ENCODE measurements at places on chromosomes 3 and 15.
A peak's percentile ranks its signal among the peaks of the same experiment; 100 is the strongest.

DNA sequence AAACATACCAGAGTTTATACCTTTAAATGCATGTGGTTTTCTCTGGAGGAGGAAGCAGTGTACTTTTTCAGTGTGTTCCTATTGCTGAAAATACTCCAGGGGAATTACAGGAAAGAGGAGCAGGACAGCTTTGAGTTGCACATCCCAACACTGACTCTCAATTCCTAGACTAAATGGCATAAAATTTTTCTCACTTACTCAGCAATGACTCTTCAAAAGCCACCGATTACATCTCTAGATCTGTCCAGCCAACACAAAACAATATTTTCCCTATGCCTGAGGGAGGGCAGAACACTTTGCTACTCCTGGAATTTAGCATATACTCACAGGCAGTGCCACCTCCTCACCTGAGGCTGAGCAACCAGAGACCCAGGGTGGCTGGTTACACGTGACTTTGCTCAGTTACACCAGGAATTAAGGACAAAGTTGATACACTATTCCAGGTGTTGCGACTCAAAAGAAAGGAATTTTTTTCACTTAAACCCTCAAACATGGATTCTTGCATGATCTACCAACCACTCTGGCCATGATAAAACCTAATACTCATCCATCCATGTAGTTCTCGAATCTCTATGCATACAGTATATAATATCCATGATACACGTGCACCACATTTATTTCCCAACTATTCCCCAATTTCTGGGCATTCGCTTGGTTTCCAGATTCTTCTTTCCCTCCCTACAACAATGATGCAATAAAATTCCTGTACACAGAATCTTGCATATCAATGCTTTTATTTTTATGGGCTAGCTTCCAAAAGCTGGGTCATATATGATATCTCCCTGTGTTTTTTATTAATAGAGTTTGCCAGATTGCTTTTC lies 194.6 kb downstream of the THRB start:
- no peaks in the 10 kb centered on the region for H3K4me1 ChIP-seq
- H3K36me3 ChIP-seq, result no peaks in the 10 kb centered on the region
- H3K4me3 ChIP-seq, result no peak overlapping the region
- H3K27ac ChIP-seq, result no peak overlapping the region
- no peak for DNase-seq

DNA sequence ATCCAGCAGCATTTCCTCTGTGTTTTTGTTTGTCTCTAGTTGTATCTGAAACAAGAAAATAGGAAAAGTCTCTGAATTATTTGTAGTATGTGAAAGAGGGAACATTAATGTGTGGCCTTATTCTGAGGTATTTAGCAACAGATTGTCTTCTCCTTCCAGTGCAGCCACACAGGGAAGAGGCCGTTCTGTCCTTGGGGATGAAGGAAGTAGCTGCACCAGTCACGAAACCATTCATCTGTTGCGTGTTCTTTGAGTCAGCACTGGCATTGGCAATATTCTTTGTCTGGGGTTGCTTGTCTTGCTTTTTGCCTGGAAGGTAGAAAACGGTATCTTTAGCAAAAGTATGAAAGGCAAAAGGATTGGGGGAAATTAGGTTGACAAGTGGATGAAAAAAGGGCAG lies 91.6 kb downstream of the CDIN1 start:
- no peak for DNase-seq
- no peaks in the 10 kb centered on the region for H3K36me3 ChIP-seq

GRCh38 chr15:82030176-82030575 lies 15.6 kb downstream of the MEX3B start:
- H3K4me3 ChIP-seq, result no peak overlapping the region
- DNase-seq, result no peak
- H3K36me3 ChIP-seq, result peaks cover 4% of the 10 kb centered on the region
- H3K27me3 ChIP-seq, result no peaks in the 10 kb centered on the region
- no peak overlapping the region for H3K27ac ChIP-seq

DNA sequence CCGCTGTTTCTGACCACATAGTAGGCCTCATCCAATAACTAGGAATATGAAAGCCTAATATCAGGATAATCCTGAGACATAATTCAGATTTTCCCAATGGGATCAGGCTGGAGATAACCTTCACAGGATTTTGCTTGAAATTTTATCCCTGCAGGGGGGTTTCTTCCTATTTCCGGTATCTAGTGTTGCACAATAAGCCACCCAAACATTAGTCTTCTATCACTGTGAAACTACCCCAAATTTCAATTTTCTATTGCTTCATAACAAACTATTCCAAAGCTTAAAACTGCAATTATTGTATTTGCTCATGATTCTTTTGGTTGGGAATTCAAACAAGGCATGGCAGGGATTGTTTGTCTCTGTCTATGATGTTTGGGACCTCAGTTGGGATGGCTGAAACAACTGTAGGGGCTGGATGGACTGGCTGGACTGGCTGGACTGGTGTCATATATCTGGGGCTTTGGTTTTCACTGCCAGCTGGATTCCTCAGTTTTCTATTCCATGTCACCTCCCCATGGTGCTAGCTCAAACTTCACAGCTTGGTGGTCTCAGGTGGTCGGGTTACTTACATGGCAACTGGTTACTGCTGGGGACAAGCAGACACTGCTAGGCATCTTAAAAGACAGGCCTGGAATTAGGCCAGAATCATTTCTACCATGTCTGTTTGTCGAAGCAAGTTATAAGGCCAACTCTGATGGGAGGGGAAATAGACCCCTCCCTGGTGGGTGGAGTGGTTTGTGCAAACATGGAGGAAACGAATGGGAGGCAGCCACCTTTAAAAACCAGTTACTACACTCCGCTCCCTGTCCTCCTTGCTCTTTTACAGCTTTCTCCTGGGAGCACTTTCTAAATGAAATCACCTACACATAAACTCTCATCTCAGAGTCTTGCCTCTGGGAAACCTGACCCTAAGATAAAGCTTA lies 88.2 kb upstream of the STT3B start:
- peaks cover 2% of the 10 kb centered on the region for H3K27me3 ChIP-seq
- no peak overlapping the region for H3K4me3 ChIP-seq
- no peaks in the 10 kb centered on the region for H3K4me1 ChIP-seq
- no peak for DNase-seq

- no peaks in the 10 kb centered on the region for H3K36me3 ChIP-seq
- no peak overlapping the region for H3K4me3 ChIP-seq
- no peak overlapping the region for H3K27ac ChIP-seq
- DNase-seq, result no peak
- peaks cover 6% of the 10 kb centered on the region for H3K4me1 ChIP-seq
These were observed 122.9 kb downstream of the NSUN3 start for GRCh38 chr3:94185753-94186152.

DNA sequence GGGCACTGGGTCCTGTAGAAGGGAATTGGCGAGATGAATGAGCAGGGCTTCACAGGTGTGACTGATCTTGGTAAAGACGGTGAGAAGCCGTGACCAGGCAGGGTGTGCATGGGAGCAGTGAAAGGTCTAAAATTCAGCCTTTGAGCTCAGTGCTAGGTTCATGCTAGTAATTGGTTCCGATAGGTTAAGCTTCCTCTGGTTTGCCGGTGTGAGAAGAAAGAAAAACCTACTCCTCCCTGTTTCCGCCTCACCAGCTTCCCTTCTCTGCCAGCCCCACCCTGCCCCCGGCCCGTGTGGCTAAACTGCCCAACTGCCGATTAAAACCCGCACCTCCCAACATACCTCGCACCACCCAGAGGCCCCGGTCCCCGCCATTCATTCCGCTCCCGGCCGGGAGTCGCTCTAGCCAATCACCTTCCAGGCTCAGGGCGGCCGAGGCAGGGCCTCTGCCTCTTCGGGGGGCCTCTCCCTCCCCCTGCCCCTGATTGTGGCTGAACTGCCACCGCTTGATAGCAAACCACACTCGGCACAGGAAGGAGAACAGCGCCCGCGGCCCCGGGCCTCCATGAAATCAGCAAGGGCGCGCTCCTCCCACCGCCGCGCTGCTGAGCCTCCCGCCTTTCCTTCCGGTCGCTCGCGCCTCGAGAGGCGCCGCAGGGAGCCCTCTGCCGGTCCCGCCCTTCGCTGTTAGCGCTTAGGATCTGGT lies 7.3 kb upstream of the NRROS start:
- H3K4me3 ChIP-seq, result peak overlapping the region; percentile 90
- no peaks in the 10 kb centered on the region for H3K36me3 ChIP-seq
- peaks cover 7% of the 10 kb centered on the region for H3K4me1 ChIP-seq

GRCh38 chr15:89569090-89569745 lies 6.1 kb upstream of the TICRR start:
- no peak overlapping the region for H3K27ac ChIP-seq
- H3K4me1 ChIP-seq, result no peaks in the 10 kb centered on the region
- H3K36me3 ChIP-seq, result no peaks in the 10 kb centered on the region
- DNase-seq, result no peak
- no peak overlapping the region for H3K4me3 ChIP-seq

- H3K27me3 ChIP-seq, result no peaks in the 10 kb centered on the region
- no peak overlapping the region for H3K4me3 ChIP-seq
- H3K36me3 ChIP-seq, result no peaks in the 10 kb centered on the region
- no peak for DNase-seq
- peaks cover 3% of the 10 kb centered on the region for H3K4me1 ChIP-seq
These were observed 284.3 kb downstream of the CLSTN2 start for GRCh38 chr3:140219291-140219690.

DNA sequence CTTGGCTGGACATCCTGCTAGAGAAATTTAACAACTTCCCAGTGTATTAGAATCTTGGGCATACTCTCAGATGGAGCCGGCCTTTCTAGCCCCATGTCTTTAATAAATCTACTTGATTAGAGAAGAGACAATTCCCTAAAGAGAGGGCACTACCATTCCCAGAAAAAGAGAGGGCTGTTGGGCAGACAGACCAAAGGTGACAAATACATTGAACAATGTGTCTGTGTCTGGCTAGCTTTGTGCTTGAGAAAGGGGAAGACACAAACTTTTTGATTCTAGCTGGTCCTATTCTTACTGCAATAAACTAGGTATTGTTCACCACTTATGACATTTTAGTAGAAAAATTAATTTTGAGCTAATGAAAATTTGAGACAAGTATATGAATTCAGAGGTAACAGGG lies 57.7 kb downstream of the DUT start:
- no peaks in the 10 kb centered on the region for H3K36me3 ChIP-seq
- peak overlapping the region; percentile 6 for H3K27ac ChIP-seq
- H3K27me3 ChIP-seq, result no peaks in the 10 kb centered on the region
- H3K4me1 ChIP-seq, result peaks cover 25% of the 10 kb centered on the region
- DNase-seq, result no peak

DNA sequence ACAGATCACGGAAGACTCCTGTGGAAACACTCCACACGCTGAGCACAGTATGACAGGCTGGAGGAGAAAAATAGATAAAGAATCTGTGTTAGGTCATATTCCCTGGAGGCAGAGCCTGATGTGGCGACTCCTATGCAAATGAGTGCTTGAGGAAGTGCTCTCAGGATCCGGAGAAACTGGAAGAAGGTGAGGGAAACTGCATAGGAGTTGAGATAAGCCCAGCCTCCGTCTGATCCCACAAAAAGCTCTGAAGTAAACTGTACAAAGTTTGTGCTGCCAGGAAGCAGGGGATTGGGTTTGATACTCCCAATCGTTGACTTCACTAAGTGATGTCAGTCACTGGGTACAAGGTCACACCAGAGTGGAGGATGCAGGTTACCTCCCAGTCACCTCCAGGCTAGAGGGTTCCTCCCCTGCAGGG lies 33.4 kb downstream of the OSBPL10 start:
- no peaks in the 10 kb centered on the region for H3K27me3 ChIP-seq
- peaks cover 10% of the 10 kb centered on the region for H3K36me3 ChIP-seq
- H3K27ac ChIP-seq, result no peak overlapping the region
- no peak for DNase-seq
- H3K4me1 ChIP-seq, result peaks cover 5% of the 10 kb centered on the region

- H3K4me3 ChIP-seq, result no peak overlapping the region
- H3K36me3 ChIP-seq, result no peaks in the 10 kb centered on the region
- DNase-seq, result no peak
These were observed 30.7 kb downstream of the ATP13A5 start for GRCh38 chr3:193347521-193348501.

- H3K27ac ChIP-seq, result no peak overlapping the region
- H3K27me3 ChIP-seq, result no peaks in the 10 kb centered on the region
- no peaks in the 10 kb centered on the region for H3K4me1 ChIP-seq
- no peaks in the 10 kb centered on the region for H3K36me3 ChIP-seq
- no peak overlapping the region for H3K4me3 ChIP-seq
- no peak for DNase-seq
These were observed 57.5 kb upstream of the NANOGP8 start for GRCh38 chr15:35142578-35142977.

DNA sequence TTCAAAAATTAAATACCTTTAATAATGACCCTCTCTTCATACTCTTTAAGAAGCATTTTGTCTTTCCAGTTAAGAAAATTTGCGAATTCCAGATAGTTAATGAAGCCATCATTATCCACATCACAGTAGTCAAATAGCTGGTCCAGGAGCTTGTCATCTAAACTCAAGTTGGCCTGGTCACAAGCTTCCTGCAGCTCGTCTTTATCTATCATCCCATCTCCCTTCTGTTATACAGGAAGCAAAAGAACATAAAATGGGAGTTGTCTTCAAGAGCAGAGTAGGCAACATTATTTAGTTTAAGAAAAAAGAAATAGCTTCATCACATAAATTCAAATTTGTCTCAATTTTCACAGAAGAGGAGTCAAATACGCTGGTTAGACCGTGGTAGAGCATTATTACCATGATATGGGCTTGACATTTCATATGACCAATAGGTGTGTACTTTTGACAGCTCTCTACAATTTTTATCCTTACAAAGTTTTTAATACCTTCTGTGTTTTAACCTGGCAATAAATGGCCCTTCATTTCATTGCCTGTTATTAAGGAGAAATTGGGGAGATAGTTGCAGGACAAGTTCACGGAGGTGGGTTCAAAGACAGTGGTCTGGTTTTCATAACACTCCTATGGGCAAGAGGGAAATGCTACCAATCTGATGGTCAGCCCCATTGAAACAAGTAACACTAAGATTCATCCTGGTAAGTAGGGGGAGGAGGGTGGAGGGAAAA lies 45.4 kb downstream of the EFHB start:
- no peaks in the 10 kb centered on the region for H3K27me3 ChIP-seq
- no peak overlapping the region for H3K4me3 ChIP-seq
- peaks cover 6% of the 10 kb centered on the region for H3K4me1 ChIP-seq
- no peak for DNase-seq

GRCh38 chr3:149384911-149385321 lies 7.5 kb upstream of the TM4SF1 start:
- no peaks in the 10 kb centered on the region for H3K27me3 ChIP-seq
- H3K4me1 ChIP-seq, result peaks cover 2% of the 10 kb centered on the region
- no peak overlapping the region for H3K4me3 ChIP-seq
- DNase-seq, result no peak
- H3K36me3 ChIP-seq, result peaks cover 7% of the 10 kb centered on the region
- no peak overlapping the region for H3K27ac ChIP-seq
